ENCODE measurements at places on chromosomes 5 and 9.

GRCh38 chr9:134071149-134071548, 3.3 kb upstream of the BRD3 start:
- no peak for DNase-seq

DNA sequence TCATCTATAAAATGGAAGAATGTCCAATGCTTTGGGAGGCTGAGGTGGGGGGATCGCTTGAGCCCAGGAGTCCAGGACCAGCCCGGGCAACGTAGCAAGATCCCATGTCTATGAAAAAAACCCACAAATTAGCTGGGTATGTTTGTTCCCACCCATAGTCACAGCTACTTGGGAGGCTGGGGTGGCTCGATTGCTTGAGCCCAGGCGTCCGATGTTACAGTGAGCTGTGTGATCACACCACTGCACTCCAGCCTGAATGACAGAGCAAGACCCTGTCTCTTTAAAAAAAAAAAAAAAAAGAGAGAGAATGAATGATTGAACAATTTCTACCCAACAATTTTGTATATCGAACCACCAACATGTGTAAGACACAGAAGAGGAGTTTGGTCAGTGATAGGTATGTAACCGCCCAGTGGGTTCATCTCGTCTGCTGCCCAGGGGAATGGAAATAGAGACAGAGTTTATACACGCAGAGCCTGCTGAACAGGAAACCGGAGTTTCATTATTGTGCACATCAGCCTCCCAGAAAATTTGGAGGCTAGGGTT, 26.2 kb upstream of the ERGIC1 start:
- no peak for DNase-seq

- DNase-seq, result no peak
These were observed 87.7 kb upstream of the TRIM32 start for GRCh38 chr9:116599342-116599884.

DNA sequence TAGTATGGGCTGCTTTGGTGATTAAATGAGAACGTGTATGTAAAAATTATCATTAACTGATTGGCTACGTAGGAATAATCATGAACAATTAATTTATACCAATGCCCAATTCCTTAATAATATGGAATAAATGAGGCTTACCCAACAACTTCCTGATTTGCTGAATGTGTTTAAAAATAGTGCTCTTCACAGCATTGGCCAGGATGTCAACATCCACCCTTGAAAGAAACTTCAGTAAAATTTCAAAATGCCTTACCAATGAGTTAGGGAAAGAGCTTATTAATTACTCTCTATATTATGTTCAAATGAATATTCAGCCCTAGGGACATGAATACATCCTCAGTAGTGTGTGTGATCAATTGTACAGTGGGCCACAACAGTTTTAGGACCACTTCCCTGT, 401.4 kb downstream of the PSAT1 start:
- no peak for DNase-seq

GRCh38 chr5:62465985-62466925, 53.7 kb downstream of the IPO11 start:
- no peak for DNase-seq

DNA sequence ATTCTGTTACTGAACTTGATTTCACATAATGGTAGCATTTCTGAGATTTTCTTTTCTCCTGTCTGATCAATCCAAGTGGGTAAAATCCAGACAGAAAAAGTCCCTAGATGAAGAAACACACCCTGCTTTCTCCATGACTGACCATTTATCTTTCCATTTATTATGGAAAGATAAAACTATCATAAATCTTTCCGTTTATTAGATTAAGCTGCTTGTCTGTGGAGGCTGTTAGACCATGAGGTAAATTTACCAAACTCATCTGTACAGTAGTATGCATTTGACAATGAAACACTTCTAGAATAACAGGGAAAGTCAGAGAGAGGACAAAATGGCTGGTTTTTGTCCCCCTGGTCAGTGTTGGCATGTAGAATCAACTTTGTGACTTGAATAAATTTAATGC, 491.2 kb upstream of the SEMA6A start:
- DNase-seq, result no peak

- no peak for DNase-seq
These were observed 25.1 kb downstream of the ADAMTSL1 start for GRCh38 chr9:18499062-18499461.
